Astrocyte (in vitro differentiated cells and primary cell): ENCODE measurements at places on chromosomes 7 and 10.

DNA sequence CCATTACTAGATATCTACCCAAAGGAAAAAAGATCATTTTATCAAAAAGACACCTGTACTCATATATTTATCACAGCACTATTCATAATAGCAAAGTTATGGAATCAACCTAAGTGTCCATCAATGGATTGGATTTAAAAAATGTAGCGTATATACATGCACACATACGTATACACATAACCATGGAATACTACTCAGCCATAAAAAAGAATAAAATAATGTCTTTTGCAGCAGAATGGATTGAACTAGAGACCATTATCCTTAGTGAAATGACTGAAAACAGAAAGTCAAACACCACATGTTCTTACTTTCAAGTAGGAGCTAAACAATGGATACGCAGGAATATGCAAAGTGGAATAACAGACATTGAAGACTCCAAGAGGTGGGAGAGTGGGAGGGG lies 157.7 kb upstream of the LAMB4 start:
- DNase-seq: no peak

DNA sequence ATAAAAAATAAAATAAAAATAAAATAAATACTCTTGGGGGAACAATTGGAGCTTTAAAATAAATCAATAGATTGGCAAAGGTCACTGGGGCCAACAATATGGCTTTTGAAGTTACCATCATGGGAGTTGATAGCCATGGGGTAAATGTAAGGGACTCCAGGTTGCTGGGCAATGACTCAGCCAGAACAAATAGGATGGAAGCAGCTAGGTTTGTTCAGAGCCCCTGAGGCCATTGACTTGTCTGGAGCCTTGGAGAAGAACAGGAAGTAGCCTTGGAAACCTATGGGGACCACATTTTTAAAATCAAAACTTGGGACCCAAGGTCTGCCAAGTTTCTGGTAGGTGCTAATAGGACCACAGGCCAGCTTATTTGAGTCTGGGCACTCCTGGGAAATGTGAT lies 20.2 kb upstream of the FRA10AC1 start:
- no peak for DNase-seq

GRCh38 chr7:121300685-121301420 lies 27.9 kb upstream of the WNT16 start:
- DNase-seq: no peak

DNA sequence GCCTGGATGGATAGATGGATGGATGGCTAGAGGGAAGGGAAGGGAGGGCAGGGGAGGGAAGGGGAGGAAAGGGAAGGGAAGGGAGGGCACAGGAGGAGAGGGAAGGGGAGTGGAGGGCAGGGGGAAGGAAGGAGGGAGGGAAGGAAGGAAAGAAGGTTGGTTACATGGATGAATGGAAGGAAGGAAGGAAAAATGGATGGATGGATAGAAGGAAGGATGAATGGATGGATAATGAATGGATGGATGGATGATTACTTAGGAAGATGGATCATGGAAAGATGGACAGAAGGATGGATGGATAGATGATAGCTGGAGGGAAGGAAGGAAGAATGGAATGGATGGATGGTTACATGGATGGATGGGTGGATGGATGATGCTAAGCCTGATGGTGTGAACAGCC lies 451.7 kb upstream of the FOXK1 start:
- DNase-seq: no peak

GRCh38 chr7:137007001-137007694 lies 138.7 kb downstream of the CHRM2 start:
- no peak for DNase-seq

GRCh38 chr10:118956802-118957442 lies 72.6 kb upstream of the NANOS1 start:
- DNase-seq: no peak

GRCh38 chr7:29946428-29947186 lies 43.0 kb downstream of the SCRN1 start:
- peak; percentile 10 for DNase-seq

DNA sequence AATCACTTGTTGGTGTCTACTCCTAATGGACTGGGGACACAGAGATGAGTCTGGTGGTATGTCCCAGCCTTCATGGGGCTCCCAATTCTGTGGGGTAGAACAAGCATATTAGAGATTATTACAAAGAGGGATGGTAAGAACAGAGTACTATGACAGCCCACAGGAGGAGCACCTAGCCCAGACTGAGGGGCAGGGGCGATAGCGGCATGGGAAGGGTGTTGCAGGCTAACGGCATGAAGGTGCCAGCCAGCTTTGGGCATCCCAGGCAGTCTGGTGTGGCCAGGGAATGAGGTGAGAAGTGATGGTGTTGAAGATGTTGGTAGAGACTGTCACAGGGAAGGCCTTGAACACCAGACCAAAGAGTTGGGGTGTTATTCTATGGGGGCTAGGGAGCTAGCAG lies 280.0 kb downstream of the RPS24 start:
- no peak for DNase-seq

GRCh38 chr10:121338206-121338980 lies 259.9 kb downstream of the FGFR2 start:
- no peak for DNase-seq

GRCh38 chr7:36188266-36188665 lies 35.2 kb downstream of the EEPD1 start:
- no peak for DNase-seq

DNA sequence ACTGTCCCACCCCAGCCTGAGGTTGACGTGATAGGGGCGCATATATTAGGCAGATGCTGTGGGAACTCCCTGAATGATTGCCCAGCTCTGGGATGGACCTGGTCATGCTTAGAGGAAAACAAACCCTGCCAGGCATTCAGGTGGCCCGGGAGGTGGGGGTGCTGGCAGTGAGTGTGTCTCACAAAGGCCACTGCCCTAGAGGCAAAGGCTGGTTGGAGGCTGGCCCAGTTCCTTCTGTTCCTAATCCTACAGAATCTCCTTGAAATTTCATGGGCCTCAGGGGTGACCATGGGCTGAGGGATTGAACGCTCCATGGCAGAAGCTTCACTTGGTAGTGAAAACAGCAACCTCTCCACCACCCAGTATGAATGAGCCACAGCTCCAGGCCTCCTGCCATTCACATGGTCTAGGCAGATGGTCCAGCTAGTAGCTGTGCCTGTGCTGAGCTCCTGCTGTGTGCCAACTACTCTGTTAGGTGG lies 25.6 kb downstream of the ADRA2A start:
- no peak for DNase-seq

DNA sequence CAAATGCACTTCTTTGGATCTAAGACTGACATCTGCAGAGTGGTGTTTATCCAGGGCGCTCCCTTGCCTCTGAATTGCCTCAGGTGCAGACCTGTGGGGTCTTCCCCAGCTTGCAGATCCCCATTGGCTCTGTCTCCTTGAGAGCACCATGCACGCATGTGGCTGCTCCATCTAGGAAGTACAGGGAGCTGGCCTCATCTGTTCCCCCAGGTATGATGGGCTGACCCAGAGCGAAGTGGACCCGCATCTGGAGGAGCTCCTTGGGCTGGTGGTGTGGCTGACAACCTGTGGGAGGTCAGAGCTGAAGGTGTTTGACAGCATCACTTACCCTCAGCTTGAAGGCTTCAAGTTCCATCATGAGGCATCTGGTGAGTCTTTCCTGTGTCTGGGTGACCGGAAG lies 44.5 kb downstream of the WDFY4 start:
- DNase-seq: no peak

DNA sequence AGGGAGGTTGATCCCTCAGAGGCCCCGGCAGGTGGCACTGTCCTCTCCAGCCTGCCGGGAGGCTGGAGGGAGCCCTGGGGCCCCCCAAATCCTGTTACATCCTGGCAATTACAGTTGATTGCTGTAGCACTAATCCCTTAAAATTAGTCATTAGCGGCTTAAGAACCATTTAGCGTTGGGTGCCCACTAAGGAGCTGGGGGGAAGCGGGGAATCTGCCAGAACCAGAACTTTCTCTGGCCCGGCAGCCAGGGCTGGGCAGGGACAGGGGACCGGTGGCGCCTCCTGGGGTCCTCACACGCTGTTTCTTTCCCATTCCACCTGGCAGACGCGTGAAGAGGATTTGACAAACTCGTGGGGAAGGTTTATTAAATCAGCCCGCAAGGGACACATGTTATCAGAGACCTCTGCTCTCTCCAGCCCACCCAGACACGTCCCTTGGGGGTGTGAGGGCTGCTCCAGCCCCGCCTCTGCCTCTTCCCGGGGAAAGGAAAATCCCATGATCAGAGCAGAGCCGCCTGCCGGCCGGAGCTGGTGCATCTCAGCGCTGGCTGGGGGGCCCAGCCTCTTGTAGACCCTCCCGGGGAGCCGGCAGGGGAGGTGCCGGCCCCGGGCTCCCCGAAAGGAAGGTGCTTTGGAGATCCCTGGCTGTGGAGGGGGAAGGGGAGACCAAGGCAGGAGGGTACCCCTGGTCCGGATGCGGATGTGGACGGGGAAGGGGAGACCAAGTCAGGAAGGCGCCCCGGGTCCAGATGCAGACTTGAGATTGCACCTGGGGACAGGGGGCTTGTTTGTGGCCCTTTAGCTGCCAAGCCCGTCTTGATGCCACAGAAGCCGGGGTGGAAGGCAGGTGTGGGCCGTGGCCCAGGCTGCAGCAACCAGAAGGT lies 142.7 kb downstream of the ELFN1 start:
- DNase-seq: no peak

DNA sequence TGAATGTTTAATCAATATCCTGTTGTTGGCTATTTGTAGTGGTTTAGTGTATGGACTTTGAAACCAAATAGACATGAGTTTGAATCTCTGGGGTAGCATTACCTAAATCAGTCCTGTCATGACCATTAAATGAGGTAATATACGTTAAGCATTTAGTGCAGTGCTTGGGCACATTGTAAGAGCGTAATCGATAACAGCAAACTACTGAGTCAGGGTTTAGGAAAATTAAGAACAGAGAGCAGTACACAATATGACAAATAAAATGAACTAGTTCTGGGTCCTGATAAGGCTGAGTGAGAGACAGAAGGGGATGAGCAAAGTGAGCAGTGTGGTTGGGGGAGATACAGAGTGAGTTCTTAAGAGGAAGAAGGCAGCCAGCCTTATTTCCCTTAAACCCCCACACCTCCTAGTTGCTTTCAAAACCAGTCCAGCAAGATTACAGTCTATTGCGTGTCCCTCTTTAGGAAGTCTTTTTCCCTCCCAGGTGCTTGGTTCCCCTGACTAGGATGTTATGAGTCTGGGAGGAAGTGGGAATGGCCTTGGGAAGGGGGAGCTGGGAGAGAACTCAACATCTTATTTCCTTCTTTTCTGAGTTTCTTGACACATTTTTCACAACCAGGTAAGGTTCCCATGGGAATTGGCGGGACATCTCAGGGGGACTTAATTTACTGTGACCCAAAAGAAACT lies 171.0 kb downstream of the SND1 start:
- DNase-seq: no peak

GRCh38 chr7:29102558-29103151 lies 43.7 kb downstream of the CPVL start:
- DNase-seq: peak; percentile 36

- no peak for DNase-seq
Measured at GRCh38 chr10:129963641-129964501, at the start of gene EBF3. TSS of gene EBF3 (minus strand) at chr10:129964274. CDS start at chr10:129963768, 506 bp downstream.

DNA sequence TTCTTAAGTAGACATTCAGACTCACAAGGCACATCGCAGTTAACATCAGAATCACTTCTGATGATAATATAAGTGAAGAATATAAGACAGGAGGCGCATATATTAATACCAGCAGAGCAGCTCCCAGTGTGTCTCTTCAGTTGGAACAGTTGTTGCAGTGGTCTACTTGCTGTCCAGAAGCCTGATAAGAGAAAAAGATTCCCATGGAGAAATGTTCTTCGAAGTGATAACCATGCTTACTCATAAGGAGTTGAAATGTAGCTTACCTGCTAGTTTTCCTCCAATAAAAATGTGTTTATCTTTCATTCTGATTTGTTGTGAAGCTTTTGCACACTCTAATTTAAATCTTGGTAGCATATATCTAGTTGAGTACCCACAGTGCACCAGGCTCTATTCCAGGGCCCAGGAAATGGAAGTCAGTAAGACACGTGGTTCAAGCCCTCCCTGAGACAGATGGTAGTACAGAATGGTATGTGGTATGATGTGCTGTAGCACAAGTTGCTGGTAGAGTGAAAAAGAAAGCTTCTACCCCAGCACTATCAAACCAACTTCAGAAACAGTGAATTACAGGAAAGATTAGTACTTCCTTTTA lies 124.0 kb downstream of the MAPK8 start:
- no peak for DNase-seq

DNA sequence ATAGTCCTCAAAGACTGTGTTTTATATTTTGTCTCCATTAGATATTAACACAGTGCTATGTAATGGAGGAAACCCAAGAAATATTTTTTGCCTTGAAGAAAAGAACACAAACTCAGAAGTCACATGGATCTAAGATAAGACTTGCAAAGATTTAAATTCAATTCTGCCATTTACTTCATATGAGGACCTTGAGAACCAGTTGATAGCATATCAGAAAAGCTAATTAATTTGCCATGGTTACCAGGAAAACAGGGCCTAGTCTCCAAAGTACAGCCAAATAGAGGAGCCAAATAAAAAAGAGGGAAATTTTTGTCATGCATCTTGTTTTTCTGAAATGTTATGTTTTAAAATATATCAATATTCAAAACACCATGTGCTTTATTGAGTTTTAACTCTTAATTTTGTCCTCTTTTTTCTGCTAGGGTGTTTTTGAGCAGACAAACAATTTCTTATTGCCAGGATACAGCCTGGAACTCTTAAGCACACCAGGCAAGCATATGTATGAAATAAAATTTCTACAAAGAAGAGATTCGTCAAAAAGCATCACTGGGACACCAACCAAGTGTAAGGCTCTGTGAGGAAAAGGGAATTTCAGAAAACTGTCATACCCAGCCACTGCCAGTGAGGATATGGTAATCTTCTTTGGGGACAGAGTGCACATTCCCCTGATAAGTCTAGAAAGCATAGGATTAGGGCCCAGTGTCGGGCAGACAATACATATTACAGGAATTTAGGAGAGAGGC lies 10.6 kb upstream of the TOMM7 start:
- no peak for DNase-seq

DNA sequence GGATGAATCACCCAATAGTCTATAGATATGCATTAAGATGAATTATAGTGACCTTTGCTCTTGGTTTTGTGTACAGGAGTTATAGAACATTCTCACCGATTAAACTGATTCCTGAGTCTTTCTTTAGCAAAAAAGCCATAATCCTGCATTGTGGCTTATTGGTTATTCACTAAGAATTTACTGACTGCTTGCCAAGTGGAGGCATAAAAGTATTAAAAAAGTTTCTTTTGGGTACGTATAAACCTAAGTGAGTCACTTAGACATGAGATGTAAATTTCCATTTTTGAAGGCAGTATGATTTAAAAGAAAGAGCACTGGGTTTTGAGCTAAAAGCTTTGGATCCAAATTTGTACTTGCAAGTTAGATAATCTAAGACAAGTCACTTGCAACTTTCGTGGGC lies 100.7 kb downstream of the CDK6 start:
- peak; percentile 81 for DNase-seq

GRCh38 chr10:84200537-84201243 lies 6.4 kb downstream of the CDHR1 start:
- no peak for DNase-seq

GRCh38 chr10:35643151-35644049 lies 1.3 kb upstream of the FZD8 start:
- DNase-seq: peak; percentile 26

- DNase-seq: no peak
Measured at GRCh38 chr10:108112218-108112617, 947.7 kb upstream of the SORCS1 start.
